NCI-H226 (cell line): ENCODE measurements at places on chromosomes 11 and 22.

GRCh38 chr11:42249401-42249800, 789.9 kb upstream of the LRRC4C start:
- no peak for DNase-seq

DNA sequence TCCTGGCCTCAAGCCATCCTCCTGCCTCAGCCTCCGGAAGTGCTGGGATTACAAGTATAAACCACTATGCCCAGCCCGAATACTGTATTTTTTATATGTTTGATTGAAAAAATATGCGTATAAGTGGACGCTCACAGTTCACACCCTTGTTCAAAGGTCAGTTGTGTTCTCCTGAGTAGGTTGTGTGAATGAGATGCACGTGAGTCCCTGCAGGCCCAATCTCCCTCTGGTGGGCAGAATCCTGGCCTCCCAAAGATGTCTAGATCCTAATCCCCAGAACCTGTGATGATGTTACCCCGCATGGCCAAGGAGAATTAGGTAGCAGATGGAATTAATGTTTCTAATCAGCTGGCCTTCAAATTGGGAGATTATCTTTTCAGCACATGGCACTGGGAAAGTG, 41.9 kb downstream of the CTTN start:
- no peak for DNase-seq

DNA sequence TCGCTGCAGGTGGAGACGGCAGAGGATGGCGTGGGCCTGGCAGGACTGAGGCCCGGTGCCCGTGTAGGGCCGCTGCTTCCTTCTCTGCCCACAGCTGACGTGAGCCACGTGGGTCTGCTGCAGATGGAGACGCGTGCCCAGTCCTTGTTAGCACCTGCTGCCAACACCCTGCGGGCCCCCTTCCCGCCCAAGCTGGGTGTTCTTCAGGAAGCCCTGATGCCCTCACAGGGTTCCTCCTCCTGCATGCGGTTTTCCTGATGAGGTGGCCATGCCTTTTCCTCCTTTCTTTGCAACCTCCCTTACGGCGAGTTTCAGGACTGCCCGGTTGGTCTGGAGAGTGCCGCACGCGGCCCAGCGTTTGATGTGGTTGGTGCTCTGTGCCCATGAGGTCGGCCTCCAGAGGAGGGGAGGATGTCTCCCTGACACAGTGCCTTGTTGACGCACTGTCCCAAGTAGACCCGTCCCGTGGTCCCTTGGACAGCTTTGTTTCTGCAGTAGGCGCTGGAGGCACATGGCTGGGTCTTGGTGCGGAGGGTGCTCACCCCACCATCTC, 44.7 kb downstream of the AP2A2 start:
- DNase-seq = no peak

DNA sequence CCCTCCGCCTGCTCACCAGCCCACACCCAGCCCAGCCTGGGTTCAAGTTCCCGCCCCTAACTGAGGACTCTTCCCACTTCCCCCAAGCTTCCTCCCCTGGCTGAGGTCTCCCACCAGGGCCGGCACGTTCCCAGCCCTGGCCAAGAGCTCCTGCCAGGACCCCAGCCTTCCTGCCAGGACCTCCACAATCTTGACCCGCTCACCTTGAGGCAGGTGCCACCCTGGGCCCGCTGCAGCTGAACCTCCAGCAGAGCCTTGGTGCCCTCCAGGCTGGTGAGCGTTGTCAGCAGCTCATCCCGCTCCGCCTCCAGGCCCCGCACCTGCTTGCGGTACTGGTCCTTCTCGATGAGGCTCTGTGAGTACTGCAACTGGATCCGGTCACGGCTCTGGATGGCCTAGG, 13.2 kb downstream of the CARD10 start:
- DNase-seq = no peak

- no peak for DNase-seq
Observed at GRCh38 chr22:30438559-30438958, 13.0 kb downstream of the MTFP1 start.

GRCh38 chr11:73466643-73467042, 90.4 kb downstream of the RELT start:
- no peak for DNase-seq

GRCh38 chr11:122453586-122453985, 201.9 kb upstream of the UBASH3B start:
- DNase-seq = no peak

- DNase-seq = peak; percentile 34
Observed at GRCh38 chr11:112113539-112114457, 27.1 kb downstream of the SDHD start.

DNA sequence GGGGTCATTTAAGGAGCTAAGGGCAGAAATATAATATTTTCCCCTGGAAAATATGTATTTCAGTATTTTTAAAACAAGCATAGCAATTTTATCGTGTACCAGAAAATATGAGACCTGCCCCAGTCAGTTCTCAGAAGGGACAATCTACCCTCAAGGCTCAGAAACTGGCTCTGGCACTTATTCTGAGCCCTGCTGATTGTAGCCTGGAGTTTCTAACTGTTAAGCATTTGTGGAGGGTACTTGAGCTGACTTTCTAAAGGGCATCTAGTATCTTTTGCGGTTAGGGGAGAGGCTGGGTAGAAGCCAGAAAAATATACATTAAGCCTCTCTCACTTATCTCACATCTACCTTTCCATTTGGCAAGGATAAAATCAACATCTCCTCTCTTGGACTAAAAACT, 71.3 kb upstream of the FSHB start:
- DNase-seq = no peak

- DNase-seq = no peak
Observed at GRCh38 chr11:17596711-17597110, 49.7 kb downstream of the OTOG start.

DNA sequence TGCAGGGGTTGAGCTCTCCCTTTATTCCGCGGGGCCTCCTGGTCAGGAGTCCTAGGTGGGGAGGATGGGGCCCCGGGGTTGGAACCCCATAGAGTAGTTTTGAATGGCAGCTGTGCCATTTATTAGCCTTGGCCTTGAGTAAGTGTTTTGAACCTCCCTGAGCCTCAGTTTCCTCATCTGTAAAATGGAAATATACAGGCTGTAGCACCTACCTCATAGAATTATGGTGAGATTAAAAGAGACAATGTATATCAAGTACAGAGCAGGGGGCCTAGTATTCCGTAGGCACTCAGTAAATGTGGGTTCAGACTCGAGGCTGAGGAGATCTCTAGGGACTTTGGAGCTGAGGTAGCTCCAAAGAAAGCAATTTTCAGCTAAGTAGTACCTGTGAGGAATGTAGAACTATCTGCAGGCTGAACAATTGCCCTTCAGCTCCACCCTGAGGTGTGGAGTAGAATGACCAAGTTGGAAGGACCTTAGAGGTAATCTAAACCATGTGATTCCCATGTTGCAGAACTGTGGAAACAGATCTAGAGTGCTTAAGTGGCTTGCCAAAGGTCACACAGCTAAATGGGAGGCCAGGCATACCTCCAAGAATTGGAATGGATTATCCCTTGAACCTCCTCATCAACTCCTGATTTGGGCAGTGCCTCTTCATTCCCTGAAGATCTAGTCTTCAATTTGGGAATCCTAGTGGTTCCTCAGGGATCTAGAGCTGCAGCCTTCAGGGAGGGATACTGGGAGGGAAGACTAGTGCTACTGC, 682 bp downstream of the PGAP2 start:
- peak; percentile 70 for DNase-seq

DNA sequence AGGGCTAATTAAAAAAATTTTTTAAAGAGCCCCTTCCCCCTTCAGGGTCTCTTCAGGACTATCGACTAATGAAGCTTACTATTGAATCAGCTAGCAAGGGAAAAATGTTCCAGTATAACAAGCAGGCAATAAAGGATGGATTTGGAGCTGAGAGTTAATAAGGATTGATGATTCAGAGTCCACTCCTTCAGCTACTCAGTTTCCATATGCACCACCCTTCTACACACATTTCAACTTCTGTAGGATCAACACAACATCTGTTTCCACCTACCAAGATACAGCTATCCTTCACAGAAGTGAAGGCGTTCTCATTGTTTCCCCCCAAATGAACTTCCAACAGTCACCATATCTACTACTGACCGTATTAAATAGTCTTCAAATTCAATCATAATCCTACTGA, 6.6 kb upstream of the ALKBH3 start:
- DNase-seq = no peak

DNA sequence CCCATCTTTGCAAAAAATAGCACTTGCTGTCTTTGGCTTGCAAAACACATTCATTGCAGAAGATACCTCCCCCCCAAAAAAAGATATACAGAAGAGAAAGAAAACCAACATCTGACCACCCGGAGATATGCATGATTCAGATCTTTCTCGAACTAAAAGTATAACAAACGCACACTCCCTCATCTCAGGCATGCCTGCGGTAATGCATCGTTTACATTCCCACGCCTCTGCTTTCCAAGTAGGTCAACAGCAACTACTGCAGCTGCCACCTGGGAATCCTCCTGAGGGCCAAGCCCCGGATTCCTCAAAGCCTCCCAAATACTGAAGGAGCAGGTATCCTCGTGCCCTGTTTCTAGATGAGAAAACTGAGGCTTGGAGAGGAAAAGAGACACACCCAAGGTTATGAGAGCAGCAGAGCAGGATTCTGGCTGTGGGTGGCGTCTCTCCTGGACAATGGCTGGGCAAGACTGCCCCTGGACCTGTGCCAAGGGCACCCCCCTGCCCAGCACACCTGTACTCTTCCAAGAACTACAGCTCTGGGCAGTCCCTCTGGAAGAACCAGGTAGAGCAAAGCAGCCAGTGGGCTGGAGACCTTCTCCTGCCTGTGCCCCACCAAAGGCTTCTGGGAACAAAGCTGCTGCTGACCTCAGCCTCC, 38.1 kb downstream of the NUP50 start:
- no peak for DNase-seq

- no peak for DNase-seq
Observed at GRCh38 chr11:73818846-73819245, 31.2 kb downstream of the MRPL48 start.

DNA sequence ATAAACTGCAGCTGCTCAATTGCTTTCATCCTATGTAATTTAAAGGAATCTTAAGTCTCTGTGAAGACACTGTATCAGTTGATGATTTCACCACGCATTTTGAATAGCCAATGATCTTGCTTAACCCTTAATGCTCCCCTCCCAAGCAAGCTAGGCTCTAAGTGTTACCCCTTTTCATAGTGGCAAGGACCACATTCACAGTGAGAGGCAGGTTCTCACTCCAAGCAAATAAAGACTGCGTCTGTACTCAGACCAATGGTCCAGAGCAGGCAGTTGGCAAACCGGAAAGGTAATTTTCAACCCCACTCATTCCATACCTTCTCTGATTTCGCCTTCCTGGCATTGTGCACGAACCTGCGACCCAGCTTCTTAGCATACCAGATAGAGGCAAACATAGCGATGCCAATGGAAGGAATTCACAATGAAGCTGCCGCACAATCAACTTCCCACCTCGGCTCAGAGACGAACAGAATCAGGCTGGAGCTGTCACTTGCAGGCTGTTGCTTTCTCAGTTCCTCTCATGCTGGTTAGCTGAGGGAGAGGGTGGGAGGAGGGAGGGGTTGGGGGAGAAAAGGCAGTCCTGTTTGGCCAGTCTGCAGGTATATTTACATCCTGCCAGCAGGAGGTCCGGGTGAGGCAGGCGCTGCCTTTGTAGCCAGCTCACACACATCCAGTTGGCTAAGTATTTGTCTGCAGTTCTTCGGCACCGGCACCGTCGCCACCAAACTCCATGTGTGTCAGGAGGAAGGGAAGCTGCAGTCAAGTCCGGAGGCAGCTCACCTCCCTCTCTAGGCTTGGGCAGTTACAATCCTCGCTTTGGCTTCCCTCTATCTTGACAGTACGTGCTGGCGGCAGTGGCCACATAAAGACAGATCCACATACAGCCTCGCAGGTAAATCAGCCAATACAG, 1151.2 kb upstream of the CCDC90B start:
- no peak for DNase-seq

DNA sequence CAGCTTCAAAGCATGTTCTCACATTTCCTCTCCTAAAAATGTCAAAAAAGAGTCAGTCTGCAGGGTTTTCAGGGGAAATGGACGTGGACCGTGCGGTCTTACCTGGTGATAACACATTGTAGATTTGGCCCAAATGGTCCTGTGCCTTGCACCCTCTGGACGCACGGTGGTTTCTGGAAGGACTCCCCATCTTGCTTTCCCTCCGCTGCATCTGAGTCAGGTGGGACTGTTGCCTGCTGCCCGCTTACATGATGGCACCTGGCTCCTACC, 1290.1 kb downstream of the TBC1D22A start:
- no peak for DNase-seq

GRCh38 chr11:27701355-27702105, 1.3 kb upstream of the BDNF start:
- DNase-seq = peak; percentile 68

DNA sequence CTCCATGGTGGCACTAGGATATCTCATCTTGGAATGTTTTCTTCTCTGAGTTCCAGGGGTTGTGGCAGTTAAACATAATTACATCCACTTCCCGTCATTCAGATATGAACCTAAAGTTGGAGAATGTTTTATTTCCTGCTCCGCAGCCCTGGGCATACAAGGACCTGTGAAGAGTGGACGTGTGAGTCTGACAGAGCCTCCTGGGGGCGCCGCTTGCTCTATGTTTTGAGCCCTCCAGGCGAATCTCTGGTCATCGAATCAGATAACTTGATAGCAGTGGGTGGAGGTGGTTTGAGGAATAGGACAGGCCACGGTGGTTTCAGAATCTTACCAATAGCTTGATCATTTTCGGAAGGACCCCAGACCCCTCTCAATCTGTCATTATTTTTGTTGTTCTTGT, 174.2 kb downstream of the NTM start:
- no peak for DNase-seq

- DNase-seq = no peak
Observed at GRCh38 chr11:5712507-5712906, 22.9 kb downstream of the TRIM22 start.

DNA sequence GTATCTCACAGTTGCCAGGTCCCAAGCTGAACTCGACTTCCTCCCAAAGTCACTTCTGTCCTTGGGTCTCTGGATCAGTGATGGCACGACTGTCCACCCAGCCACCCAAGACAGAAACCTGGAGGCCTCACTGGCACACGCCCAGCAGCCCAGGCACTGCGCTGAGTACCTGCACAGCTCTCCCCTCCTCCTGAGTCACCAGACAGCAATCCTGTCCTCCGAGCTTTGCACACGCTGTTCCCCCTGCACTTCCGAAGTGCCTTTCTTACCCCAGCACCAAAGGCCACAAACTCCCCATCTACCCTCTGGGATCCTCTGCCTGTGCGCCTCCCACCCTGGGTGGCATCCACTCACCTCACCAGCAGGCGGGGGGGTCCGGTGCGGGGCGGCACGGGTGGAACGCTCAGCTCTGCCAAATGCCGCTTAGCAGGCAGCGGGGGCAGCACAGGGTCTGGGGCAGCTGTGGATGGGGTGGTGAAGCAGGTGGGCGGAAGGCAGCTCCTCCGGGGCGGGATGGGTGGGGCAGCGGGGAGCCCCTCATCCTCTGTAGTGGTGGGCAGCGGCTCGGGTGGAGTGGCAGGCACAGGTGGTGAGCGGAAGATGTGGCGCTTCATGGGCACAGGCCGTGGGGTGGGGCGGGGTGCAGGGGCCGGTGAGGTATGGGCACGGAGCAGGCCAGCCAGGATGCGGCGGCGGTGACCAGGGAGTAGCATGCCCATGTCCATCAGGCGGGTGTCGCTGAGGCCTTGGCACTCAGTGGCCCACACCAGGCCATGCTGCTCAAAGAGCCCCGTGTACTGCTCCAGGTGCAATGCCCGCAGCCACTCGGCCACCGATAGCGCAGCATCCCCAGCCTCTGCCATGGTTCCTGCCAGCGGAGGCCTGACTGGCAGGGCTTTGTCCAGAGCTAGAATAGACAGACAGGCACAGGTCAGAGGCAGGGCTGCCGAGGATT, 25.7 kb downstream of the ARAP1 start:
- DNase-seq = no peak

- peak; percentile 59 for DNase-seq
Observed at GRCh38 chr11:109247071-109247470, 174.9 kb upstream of the C11orf87 start.

- peak; percentile 62 for DNase-seq
Observed at GRCh38 chr11:63711838-63712237, 30.5 kb downstream of the RTN3 start.
